ENCODE measurements at places on chromosomes 2 and 18. TPM values are rescaled to one million over a fixed set of nuclear protein-coding genes. Genes with fewer than 3 reads are reported as not detected.

POTEE gene
- total RNA-seq: 0.44 TPM

TNP1 gene
- not detected for total RNA-seq

HOXD3 gene
- total RNA-seq: 6.5 TPM

GPR45 gene
- not detected for total RNA-seq
